Midbrain (tissue), 1 donor: ENCODE measurements at places on chromosomes 16 and 17.

- DNase-seq: no peak
Measured at GRCh38 chr17:55598495-55598894, 87.2 kb upstream of the SMIM36 start.

DNA sequence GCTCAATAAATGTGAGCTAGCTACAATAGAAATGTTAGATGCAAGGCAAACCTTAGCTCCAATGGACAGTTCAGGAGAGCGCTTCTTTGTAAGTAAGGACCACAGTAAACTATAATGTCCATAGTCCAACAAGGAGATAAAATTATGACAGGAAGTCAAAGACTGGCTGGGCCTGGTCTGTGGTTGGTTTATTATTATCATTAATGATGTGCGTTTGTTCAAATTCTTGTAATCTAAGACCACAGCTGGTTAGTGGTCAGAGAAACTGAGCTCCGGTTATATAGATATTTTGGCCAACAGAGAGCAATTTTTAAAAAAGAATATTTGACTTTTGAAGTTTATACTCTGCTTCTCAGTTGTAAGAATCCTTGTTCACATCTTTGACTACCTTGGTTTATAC lies 4.7 kb upstream of the CMTM2 start:
- DNase-seq: no peak

DNA sequence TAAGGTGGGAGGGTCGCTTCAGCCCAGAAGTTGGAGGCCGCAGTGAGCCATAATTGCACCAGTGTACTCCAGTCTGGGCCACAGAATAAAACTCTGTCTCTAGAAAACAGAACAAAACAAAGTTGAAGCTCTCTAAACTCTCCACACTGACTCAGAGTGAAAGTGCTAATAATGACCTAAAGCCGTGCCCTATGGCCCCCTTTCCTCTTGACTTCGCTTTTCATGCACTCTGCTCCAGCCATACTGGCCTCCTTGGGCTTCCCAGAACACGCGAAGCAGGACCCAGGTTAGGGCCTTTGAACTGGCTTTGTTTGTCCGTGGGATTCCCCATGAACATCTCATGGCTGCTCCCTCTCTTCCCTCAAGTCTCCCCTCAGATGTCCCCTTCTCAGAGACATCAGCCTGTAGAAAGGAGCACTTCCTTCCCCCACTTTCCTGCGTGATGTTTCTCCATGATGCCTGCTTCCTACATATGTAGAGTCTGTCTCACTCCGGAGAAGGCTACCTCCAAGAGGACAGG lies 18.6 kb upstream of the SPN start:
- no peak for DNase-seq

GRCh38 chr16:77589071-77589765 lies 133.1 kb upstream of the NUDT7 start:
- no peak for DNase-seq

DNA sequence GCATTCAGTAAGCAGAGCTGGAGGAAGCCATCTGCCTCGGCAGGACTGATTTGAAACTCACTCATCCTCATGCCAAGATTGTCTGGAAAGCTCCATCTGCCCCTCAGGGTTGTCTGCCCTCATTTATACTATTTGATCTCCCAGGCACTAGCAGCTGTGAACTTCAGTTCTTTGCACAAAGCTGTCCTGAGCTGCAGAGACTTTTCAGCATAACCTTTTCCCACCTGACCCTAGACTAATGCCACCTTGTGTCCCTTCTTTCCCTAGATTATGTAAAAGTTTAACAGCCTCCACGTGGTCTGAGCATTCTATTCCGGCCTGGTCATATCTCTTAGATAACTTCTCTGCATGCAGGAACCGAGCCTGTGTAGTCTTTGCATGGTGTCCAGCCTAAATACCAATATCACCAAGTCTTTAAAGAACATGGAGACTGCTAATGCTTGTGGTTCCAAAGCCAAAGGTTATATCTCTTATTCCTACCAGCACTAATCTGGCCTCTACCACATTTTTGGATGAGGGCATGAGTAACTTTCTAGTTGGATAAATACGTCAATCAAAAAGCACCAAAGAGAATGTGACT lies 29.1 kb downstream of the STAT5A start:
- no peak for DNase-seq

DNA sequence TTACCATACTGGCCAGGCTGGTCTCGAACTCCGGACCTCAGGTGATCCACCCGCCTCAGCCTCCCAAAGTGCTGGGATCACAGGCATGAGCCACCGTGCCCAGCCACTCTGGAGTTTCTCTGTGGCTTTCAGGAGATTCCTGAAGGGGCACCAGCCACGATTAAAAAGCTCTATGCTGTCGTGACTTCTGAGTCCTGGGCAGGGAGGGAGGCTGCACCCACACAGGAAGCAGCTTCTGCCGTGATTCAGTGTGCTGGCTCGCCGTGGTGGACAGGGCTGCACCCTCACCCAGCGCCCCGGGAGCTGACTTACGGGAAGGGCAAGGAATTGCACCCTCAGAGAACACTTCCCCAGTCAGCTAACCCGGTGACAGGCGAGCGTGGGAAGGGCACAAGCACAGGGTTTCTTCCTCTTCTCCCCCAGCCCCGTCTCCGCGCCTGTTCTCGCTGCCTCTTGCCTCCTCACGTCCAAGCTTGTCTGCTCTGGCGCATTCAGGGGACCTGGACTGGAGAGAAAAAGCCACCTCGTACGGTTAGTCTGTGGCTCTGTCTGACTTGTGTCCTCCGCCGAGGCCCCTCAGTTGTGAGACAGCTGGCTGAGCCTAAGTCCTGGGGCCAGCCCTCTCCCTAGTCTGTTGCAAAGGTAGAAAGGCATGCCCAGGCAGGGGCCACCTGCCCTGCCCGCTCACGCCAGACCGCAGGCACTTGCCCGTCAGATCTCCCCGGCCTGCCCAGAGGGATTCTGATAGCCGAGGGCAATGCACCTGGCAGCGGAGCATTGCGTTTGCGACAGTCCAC lies 145.0 kb downstream of the SEC14L1 start:
- no peak for DNase-seq

DNA sequence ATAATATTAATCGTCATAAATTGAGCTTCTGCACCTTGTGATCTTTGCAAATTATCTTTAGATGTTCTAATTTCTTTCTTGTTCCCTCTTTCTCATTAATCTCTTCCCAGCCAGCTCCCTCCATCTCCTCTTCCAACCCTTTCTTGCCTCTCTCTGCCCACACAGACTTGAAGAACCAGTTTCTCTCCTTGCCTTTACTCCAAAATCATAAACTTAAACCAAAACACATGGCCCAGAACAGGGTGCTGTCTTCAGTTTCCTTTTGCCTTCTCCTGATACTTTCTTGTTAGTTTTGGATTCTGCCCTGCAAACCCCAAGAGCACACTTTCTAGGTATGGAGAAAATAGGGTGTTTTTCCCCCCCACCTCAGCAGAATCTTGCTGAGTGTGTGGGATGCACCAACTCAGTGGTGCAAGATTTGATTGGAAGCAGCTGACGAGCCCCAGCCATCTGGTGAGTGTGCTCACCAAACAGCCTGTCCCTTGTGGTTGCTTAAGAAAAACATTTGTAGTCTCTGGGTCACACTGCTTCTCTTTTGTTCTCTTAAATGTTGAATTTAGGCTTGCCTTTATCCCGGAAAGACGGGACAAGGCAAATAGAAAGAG lies 175.8 kb upstream of the MAF start:
- no peak for DNase-seq

DNA sequence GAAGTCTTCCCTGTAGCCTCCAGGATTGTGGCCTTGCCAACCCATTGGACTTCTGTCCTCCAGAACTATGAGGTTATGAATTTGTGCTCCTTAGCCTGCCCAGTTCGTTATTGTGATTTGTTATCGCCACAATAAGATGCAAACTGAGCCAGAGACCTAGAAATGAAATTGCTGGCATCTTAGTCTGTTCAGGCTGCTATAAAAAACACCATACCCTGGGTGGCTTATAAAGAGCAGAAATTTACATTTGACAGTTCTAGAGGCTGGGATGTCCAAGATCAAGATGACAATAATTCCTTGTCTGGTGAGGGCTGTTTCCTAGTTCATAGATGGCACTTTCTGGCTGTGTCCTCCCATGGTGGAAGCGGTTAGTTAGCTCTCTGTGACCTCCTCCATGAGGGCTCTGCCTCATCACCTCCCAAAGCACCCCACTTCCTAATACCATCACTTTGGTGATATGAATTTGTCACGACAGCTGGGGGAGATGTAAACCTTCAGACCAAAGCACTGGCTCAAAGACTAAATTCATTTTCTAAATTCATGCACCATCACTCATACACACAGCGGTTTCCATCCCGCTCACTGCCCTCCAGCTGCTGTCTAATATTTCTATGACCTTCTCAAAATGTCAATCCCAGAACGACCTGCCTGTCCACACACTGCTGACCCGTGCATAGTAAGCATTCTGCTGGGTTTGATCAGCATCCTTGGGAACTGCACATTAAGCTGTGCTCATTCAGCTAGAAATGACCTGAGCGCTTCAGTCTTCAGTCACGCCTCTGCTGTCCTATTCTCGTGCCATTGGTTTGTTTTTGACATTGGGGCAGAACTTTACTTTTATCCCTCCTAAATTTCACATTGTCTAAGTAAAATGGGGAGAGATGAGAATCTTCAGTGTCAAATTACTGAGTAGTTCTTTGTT lies 36.6 kb downstream of the GINS3 start:
- no peak for DNase-seq

DNA sequence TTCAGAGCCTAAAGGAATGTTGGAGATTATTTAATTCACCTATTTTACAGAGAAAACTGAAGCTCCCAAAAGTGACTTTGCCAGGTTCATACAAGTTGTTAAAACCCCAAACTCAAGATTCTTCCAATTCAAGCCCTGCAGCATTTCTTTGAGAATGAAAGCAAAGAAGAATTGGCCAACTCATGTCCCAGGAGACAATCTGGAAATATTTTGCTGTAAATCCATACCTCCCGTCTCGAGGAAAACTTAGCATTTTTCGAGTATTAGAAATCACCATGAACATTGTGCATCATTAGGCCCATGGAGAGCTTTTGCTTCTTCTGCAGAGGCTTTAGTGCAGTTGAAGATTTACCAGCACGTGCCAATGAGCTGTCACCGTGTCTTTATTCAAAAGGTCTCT lies 176.4 kb upstream of the KCNJ16 start:
- DNase-seq: no peak

DNA sequence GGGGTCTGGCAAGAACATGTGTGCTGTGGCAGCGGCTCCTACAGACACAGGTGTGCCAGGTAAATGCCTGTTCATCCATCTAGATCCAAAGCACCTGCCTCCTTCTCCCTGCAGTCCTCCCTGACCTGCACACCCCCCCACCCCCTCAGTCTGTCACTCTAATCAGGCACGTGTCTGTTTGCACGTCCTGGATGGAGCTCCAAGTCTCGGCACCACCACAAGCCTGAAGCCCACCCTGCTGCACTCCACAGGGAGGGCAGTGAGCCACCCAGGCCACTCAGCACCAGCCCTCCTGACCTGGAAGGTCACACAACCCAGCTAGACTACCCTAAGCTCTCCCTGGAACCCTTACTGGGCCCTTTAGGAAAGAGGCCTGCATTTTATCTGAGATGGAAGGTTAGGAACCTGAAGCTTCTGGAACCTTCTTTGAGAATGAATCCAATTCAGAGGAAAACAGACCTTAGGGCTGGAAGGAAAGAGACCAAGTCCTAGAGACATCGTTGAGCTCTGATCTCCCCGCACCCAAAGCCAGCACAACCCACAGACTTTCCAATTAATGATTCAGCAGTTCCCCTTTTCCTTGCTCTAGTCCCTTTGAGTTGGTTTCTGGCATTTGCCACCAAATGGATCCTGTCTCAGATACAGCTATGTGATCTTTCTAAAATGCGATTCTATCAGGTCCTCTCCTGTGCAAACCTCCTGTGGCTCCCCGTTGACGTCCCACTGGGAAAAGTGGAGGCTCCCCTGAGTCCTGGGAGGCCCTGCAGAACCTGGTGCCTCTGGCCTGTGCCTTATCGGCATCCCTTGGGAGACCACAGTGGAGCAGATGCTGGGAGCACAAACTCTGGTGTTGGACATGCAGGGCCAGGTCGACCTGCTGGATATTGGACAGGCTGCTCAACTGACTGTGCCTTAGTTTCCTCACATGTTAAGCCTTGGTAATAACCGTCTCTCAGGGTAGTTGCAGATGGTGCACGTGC lies 67.9 kb downstream of the PRMT7 start:
- no peak for DNase-seq

- peak; percentile 68 for DNase-seq
Measured at GRCh38 chr16:89410794-89411309, 79.5 kb downstream of the ANKRD11 start.

DNA sequence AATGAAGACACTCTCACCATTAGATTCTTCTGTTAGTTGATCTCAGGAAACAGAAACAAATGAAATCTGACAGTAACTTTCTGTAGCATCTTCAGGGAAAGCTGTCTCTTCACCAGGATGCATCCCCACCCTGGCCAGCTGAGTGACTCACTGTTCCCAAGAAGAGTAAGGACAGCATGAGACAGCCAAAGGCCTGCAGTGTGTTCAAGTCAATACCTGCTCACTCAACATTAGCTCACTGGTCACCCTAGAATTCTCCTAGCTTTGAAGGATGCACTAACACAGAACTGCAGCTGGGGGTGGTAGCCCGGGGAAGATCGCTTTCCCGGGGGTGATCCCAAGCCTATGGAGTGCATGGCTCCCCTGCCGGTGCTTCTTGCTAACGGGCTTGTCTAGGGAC lies 28.2 kb upstream of the CLEC18B start:
- no peak for DNase-seq

GRCh38 chr16:12061336-12062055 lies 85.0 kb downstream of the SNX29 start:
- no peak for DNase-seq

DNA sequence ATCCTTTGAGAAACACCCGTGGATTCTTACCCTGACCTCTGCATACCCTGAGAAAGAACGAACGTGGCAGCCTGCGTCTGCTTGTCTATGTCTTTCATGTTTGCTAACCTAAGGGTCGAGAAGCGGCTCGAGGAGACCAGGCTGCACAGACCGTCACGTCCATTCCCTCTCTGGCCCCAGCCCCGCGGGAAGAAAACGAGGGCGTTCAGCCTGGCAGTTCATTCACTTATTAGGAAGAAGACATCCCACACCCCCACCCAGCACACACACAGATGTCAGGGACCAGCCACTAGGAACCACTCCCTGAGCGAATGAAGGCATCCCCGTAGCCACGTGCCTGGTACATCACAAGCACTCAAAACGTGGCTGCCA lies 655 bp upstream of the MTHFSD start:
- DNase-seq: no peak

- DNase-seq: no peak
Measured at GRCh38 chr17:36657763-36658490, 56.5 kb downstream of the MRM1 start.

- no peak for DNase-seq
Measured at GRCh38 chr17:27562777-27563455, 68.1 kb upstream of the LGALS9 start.

- no peak for DNase-seq
Measured at GRCh38 chr17:81809556-81809998, 5.6 kb downstream of the GCGR start.

DNA sequence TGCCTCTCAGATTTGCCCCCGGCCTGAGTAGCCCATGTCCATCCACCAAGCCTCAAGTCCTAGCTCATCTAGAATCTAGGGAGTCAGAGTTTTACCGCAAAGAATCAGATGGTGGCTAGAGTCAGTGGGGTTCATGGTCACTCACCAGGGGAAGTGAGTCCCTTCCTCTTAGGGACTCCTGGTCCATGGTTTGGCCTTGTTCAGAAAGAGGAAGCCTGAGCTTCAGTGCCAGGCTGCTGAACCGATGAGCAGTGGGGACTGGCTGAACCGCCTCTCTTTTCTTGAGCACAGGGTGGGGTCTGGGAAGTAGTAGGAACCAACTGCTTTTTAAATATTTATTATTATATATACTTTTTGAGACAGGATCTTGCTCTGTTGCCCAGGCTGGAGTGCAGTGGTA lies 160.3 kb downstream of the NTN1 start:
- DNase-seq: no peak
